ENCODE measurements at places on chromosomes 2 and 18.

GRCh38 chr2:224062481-224063297, 23.6 kb upstream of the SERPINE2 start:
- no peak for DNase-seq

DNA sequence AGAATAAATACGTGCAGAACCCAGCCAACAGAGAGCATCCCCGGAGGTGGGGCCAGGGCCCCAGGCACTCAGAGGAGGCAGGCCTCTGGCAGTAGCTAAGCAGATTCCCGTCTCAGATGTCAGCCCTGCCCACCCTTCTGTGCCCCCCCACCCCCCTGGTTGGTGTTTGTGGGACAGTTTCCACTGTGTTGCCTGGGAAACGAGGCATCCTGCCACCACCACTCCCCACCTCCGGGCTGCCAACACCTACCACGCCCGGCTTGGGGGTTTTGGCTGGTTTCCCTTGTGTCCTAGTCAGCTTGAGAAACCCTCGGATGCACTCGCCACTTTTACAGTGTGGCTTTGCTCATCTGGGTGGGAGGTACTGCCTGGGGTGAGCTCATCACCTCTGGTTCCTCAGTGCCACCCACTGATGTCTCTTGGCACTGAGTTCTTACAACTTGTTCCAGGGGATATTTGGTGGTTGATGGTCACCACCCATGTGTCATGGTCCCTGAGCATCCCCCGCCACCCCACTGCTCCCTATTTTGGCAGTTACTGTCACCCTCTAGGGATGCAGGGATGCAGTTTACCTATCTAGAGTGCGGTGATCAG, 72.4 kb upstream of the YWHAQ start:
- peak; percentile 56 for DNase-seq

DNA sequence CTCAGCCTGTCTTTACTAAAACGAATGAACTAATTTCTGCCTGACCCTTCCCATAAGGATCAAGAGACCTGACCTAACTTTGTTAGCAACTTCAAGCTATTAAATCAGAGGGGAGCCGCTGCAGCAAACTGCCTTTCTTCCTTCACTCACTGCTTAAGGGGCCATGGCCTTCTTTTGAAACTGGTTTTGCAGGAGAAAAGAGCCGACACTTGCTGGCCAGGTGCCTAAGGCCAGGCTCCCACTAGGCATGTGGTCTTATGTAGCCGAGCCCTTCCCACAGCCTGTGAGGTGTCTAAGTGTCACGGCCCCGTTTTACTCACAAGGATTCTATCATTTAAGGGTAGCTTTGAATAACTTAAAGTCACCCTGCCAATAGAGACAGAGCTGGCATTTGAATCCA, 130.8 kb downstream of the ZNF236 start:
- DNase-seq: no peak

DNA sequence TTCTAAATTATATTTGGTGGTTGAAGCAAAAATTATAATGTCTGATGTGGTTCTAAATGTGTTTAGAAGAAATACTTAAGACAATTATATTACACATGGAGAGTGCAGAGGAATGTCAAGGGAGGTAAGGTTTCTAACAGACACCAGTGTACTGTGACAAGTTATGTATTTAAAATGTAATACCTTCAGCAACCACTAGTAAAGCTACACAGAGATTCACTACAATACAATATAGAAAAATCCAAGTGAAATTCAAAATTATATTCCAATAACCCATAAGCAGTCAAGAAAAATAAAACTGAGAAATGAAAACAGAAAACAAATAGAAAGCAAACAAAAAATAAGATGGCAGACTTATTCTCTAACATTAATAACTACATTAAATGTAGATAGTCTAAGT, 249.5 kb upstream of the KLHL14 start:
- no peak for DNase-seq

DNA sequence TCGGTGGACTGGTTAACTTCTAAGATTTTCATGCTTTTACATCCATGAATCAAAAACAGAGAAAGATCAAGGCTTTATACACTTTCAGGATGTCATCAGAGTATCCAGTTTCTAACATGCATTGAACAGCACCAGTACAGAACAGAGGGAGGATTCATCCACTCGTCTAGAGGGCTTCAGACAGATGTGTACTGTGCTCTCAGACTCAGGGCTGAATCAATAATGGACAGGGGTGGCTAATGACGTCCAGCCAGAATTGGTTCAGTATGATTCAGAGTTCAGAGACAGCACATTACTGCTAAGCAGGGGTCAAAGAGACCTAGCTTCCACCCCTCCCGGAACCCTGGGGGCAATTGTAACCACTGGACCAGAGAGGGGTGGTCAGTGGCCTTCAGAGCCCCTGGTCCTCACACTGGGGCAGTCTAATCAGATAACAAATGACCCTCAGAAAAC, 37.3 kb downstream of the RNU4ATAC start:
- no peak for DNase-seq

GRCh38 chr2:220437938-220438337, 810.5 kb downstream of the SLC4A3 start:
- DNase-seq: no peak

GRCh38 chr18:55413474-55413873, 174.5 kb downstream of the TCF4 start:
- no peak for DNase-seq

- no peak for DNase-seq
Measured at GRCh38 chr2:178825183-178825582, 18.0 kb upstream of the TTN start.

DNA sequence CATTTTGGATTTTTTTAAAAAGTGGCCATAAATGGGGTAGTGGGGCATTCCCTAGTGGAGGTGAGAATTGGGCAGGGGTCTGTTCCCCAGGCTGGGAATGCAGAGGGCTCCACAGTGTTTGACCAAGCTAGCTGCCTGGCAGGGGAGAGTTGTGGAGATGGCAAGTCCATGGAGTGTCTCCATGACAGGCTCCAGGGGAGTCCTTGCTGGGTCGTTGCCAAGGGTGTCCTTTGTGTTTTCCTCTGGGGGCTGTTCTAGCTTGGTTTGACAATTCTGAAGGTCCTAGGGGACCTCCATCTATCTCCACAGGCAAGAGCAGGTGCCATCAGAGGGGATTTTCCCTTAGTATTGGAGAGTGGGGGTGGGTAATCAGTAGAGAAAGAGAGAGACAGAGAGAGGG, 265.3 kb downstream of the DYSF start:
- DNase-seq: no peak

- no peak for DNase-seq
Measured at GRCh38 chr18:30034818-30035217, 1007.7 kb downstream of the DSC3 start.

DNA sequence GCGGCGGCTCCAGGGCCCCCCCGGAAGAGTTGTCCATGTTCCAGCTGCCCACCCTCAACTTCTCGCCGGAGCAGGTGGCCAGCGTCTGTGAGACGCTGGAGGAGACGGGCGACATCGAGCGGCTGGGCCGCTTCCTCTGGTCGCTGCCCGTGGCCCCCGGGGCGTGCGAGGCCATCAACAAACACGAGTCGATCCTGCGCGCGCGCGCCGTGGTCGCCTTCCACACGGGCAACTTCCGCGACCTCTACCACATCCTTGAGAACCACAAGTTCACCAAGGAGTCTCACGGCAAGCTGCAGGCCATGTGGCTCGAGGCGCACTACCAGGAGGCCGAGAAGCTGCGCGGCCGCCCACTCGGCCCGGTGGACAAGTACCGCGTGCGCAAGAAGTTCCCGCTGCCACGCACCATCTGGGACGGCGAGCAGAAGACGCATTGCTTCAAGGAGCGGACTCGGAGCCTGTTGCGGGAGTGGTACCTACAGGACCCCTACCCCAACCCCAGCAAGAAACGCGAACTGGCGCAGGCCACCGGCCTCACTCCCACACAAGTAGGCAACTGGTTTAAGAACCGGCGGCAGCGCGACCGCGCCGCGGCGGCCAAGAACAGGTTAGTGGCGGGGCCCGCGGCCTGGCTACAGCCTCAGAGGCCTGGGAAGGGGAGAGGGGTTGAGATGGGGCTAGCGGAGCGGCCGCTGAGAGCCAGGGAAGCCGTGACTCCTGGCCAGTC, 965 bp downstream of the SIX3 start:
- DNase-seq: no peak

- DNase-seq: no peak
Measured at GRCh38 chr2:70552501-70553333, 909 bp downstream of the TGFA start.

DNA sequence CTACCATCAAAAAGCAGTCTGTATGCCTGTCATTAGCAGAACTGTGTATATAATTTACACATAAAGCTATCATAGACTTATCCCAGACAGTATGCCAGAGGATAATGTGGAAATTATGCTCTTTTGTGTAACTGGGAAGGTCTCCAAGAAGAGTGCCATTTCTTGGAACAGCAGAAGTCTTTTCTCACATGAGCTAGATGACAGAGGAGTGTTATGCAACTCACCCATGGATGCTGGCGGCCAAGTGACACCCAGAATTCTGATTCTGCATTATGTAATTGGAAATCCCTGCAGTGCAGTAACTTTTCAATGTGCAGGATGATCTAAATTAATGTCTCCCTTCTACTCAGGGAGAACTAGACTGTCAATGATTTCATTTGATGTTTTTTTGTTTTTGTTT, 160.0 kb downstream of the UBE2E3 start:
- DNase-seq: no peak

DNA sequence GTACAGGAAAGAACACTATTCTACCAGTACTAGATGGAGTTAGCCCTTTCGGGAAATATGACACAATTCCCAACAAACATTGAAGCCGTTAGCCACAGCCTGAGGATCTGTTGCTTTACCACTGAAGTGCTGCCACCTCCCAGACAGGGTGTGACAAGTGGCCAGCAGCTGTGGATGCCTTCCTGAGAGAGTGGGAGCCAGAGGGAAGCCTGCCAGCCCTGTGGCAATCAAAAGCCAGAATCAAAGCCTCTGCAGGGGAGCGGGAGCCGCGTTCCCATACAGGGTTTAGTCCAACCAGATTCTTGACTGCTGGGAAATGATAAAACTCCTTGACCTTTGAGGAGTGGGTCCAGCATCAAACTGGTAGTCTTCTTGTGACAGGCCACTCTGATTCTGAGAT, 38.0 kb downstream of the SLC4A1AP start:
- DNase-seq: no peak

- no peak for DNase-seq
Measured at GRCh38 chr2:194735837-194736542, 921.0 kb upstream of the SLC39A10 start.

DNA sequence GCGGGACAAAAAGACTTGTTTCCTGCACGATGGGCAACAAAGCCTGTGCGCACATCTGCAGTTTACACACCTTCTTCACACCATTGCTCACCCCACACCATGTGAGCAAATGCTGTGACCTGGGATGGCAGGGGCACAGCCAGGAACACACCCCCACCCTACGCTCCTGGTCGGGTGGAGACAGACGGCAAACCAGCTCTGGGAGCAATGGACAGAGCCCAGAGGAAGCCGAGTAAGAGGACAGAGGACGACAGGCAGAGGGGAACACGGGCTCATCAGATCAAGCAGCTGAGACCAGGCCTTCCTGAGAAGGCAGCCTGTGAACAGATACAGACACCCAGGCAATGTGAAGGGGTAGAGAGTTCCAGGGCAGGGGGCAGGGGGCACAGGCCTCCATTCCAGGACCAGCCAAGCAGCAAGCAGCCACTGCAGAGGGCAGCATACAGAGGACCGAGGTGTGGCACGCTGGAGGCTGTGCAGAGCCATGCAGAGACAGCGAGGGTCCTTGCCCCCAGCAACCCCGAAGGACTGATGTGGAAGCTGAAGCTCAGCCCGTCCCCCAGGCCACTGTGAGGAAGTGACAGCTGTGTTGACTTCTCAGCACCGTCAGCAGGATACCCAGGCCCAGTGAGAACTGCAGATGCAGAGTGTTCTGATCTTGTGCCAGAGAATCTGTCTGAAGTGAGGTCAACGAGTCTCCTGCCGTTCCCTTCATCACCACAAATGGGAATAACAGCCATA, 46.2 kb downstream of the PARD6G start:
- no peak for DNase-seq

GRCh38 chr2:100267751-100268150, 54.5 kb downstream of the LONRF2 start:
- no peak for DNase-seq

- DNase-seq: no peak
Measured at GRCh38 chr2:74083750-74084149, 64.0 kb downstream of the BOLA3 start.

GRCh38 chr2:189466656-189467055, 25.4 kb downstream of the WDR75 start:
- DNase-seq: no peak

DNA sequence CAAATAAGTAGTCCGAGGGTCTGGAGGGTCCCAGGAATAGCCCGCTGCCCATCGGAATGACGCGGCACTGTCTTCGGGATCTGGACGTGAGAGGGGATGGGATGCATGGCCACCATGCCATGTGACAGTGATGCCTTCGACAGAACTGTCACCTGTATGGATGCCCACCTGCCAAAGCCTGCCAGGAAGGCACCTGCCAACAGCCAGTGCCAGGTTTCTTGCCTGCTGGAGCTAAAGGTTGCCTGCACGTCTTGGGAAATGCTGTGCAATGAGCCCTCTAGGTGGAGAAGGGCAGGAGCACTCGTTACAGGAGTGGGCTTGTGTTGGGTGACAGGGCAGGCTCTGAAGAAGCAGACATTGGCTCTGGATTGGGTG, 20.5 kb downstream of the GPR35 start:
- DNase-seq: no peak

DNA sequence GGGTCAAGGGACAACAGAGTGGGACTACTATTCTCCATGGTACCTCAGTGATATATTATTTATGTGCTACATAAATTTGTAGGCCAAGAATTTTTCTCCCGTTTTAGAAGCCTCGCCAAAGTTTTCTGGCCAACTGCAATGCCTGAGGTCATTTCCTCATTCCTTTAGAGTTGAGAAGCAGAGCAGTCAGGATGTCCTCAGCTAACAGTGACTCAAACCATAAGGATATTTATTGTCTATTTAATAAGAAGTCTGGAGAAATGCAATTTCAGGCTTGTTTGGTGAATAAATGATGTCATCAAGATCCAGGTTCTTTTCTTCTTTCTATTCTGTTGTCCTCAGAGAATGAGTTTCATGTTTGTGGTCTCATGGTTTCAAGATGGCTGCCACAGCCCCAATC, 91.0 kb downstream of the ADCYAP1 start:
- DNase-seq: no peak

- no peak for DNase-seq
Measured at GRCh38 chr2:109020217-109020637, 31.2 kb upstream of the EDAR start.

DNA sequence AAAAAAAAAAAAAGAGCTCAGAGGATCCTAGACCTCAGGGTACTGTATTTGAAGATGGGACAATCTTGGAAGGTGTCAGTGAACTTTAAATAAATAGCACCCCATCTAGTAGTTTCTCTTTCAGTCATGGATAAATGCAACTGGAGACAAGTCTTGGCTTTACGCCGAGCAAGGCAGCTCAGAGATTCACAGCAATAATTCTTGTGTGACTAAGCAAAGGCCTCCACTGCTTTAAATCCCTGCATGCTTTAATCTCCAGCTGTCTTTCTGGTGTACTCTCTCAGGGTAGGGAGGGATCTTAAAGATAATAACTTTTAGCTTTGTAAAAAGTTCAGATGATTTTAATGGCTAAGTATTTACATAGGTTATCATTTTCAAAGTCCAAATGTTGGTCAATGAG, 36.3 kb downstream of the NRXN1 start:
- no peak for DNase-seq

Data from stimulated activated CD8-positive, alpha-beta memory T cell treated with anti-CD3 and anti-CD28 coated beads, Interleukin-4, amount 100 ng/mL, for 1 hour (primary cell).